ENCODE measurements at places on chromosomes 4 and X.

- DNase-seq = no peak
Observed at GRCh38 chr4:141275834-141276233, 55.1 kb downstream of the ZNF330 start.

DNA sequence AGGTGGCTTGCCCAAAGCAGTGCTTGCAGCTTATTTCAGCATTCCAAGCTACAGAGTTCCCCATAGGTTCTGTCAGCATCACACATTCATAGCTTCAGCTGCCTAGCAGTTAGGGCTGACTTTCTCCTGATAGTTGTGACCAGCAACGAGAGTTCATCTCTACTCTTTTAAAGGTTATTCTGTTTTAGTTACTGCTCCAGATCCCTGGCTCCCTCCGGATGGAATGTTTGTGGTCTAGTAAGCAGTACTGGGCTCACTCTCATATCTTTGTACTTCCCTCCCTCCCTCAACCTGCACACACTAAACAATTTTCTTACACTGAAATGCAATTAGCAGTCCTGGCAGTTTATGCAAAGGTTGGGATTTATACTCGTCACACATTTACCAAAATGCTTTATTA, 43.9 kb downstream of the PTTG2 start:
- DNase-seq = no peak

DNA sequence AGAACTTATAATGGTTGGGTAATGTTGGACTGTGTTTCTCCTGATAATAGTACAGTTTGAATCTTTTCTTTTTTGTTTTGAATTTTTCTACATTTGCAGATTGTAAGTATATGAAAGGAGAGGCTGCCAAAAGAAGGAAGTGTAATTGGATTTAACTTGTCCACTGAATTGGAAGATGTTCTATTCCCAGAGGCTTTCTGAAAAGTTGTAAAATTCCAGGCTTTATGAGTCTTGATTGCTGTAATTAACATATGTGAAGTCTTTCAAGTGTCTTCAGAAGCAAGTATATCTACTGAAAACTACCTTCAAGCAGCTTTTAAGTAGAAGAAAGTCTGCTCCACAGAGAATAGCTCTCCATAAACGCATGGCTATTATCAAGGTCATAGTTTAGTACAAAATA, 2456.4 kb downstream of the PCDH7 start:
- DNase-seq = no peak

DNA sequence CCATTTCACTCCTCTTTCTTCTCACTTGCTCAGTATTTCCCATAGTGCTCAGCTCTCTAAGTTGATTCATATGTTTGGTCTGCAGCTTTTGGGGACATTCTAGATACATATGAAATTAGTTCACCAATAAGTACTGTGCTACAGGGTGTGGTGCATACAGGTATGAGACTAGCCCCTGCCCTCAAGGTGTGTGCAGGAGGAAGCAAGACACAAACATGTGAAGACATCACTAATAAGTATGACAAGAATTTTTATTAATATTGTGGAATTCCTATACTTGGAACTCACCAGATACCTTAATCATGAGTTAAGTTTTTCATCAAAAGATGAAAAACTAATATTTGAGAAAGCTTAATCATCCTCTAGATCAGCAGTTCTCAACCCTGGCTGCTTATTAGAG, 505.2 kb downstream of the ZNF674 start:
- DNase-seq = no peak

DNA sequence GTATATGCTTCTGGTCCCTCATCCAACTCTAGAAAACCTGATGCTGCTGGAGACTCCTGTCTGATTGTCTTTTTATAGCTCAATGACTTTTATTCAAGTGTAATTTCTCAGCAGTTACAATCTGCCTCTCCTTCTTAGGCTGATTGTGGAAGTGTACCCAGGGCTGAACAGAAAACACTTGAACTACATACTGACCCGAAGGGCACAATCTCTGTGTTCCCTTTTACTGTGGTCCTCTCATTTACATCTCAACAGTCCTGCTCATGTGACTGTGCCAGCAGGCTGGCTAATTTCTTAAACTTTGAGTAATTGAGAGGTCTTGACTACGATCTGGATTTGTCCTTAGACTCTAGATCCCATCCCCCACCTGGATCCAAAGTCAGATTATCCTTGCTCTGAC, 863.4 kb downstream of the PDHA2 start:
- no peak for DNase-seq

GRCh38 chrX:109873574-109873973, 129.3 kb upstream of the TMEM164 start:
- no peak for DNase-seq

DNA sequence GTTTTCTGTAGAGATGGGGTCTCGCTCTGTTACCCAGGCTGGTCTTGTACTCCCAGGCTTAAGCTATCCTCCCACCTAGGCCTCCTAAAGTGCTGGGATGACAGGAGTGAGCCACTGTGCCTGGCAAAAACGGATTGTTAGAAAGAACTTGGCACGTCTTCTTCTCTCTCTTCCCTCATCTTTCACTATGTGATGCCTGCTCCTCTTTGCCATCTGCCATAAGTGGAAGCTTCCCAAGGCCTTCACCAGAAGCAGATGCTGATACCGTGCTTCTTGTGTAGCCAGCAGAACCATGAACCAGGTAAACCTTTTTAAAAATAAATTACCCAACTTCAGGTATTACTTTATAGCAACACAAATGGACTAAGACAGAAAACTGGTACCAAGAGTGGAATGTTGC, 36.9 kb upstream of the HUWE1 start:
- no peak for DNase-seq

- no peak for DNase-seq
Observed at GRCh38 chr4:92387459-92388069, 83.8 kb downstream of the GRID2 start.

DNA sequence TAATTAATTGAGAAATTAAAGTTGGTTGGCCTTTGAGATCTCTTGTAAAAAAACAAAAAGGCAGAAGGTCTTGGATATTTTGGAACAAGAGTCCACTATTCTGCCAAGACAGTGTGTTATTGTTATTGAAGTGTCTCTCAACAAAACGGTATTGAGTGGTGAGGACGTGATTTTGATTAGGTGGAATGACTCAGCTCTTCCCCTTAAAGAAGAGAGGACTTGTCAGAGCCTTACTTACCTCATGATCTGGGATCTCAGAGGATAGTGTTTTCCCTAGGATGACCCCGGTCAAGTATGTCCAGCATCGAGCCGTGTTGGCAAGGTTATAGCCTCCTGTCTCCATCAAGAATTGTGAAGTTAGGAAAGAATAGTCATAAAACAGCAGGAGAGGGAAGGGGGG, 110.9 kb downstream of the HDAC8 start:
- no peak for DNase-seq

GRCh38 chrX:39459952-39460351, 637.8 kb downstream of the BCOR start:
- DNase-seq = no peak

- DNase-seq = no peak
Observed at GRCh38 chrX:24145303-24146186, 4.0 kb upstream of the ZFX start.

DNA sequence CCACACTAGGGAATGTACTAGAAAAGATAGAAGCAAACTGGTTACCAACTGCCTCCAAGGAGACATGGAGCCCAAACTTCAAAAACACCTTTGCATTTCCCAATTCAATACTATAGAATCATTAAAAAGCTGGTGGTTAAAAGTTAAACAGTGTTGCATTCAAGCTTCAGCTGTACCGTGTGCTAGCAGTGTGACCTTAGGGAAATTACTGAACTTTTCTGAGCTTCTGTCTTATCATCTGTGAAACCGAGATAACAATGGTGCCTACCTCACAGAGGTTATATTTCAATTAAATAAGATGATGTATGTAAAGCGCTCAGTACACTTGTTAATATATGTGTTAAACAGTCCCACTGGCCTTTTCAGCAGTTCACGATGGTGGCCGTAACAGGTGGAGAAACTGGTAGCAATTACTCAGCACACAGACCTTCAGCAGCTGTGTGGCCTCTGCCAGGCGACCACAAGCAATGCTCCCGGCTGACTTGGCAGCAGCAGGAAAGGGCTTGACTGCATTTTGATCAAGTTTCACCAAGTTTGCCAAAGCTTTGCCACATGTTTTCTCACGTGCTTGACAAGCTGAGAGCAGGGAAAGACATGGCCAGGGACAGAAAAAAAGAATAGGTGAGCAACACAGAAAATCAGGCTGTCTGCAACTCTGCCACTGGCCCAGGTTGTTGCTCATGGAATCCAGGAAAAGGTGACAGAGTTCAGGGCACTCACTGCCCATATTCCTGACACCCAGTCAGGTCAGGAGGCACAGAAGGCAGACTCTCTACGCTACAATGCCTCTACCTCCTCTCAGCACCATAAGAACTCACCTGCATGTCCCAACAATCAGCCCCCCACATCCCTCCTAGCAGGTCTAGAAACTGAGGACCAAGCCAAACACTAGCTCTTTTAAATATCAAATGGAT, 72.1 kb downstream of the PARM1 start:
- DNase-seq = no peak

GRCh38 chr4:108693819-108694218, 43.4 kb downstream of the OSTC start:
- DNase-seq = no peak

- no peak for DNase-seq
Observed at GRCh38 chr4:126124818-126125217, 810.1 kb downstream of the FAT4 start.

- no peak for DNase-seq
Observed at GRCh38 chr4:152676052-152676854, 3.5 kb downstream of the TMEM154 start.

DNA sequence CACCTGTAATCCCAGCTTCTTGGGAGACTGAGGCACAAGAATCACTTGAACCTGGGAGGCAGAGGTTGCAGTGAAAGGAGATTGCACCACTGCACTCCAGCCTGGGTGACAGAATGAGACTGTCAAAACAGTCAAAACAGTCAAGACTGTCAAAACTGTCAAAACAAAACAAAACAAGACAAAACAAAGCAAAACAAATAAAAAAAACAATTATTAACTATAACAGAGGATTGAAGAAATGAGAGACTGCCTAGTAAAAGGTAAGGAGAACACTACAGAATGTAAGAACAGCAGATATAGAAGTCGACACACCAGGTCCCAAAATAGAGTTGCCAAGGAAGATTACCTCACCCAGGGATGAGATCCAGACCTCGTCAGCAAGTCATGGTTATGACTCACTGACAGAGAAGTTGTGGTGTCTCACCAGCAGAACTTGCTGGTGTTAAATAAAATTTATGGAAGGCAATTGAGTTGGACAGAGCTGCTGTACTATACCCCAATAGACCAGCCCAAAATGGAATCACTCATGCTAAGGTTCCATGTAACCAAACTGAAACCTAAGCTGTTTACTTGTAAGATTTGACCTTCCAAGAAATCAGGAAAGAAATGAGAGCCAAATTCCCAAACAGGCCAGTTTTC, 32.1 kb upstream of the GK start:
- DNase-seq = no peak

DNA sequence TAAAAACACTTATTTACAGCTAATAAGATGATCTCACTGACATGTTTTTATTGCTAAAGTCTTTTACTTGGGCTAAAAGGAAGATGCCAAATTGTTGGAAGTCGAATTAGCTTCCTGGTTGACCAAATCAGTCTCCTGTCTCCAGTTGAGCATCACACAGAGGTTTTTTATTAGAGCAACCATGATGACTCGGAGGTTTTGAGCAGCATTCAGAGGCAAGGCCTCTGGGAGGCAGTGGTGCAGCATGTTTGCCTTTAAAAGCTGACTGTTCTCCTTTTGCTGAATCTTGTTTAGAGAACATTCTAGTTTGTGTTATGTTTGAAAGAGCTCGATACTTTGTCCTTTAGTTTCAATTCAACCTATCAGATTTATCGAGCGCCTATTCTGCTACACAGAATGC, 2.1 kb downstream of the UCHL1 start:
- no peak for DNase-seq

DNA sequence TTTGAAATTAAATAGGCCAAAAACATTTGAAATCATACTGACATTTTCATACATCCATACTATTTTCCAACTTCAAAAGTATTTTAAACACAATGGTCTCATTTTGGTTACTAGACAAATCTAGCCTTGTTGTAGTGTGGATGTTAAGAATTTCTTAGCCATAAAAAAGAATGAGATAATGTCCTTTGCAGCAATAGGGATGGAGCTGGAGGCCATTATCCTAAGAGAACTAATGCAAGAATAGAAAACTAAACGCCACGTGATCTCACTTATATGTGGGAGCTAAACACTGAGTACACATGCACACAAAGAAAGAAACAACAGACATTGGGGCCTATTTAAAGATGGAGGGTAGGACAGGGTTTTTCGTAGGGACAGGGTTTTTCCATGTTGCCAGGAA, 153.8 kb downstream of the CCSER1 start:
- DNase-seq = no peak

GRCh38 chr4:114386637-114387233, 211.9 kb upstream of the UGT8 start:
- no peak for DNase-seq

DNA sequence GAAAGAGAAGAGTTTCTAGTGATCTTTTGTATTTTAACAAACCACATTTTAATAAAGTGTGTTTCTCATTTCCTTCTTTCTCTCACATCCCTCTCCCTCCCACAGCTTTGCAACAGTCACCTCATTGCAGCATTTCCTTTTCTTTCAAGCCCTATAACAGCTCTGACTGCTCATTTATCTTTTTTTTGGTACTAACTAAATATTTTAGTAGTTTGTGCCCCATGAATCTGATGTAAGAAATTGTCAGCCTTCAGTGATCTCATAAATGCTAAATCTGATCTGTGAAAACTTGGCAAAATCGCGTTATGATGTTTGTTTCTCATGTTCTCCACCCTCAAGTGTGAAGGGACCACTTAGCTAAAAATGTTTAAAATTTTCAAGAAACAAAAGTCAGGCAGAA, 258.5 kb upstream of the SLIT2 start:
- no peak for DNase-seq

- DNase-seq = no peak
Observed at GRCh38 chr4:21872101-21872500, 76.5 kb downstream of the KCNIP4 start.

DNA sequence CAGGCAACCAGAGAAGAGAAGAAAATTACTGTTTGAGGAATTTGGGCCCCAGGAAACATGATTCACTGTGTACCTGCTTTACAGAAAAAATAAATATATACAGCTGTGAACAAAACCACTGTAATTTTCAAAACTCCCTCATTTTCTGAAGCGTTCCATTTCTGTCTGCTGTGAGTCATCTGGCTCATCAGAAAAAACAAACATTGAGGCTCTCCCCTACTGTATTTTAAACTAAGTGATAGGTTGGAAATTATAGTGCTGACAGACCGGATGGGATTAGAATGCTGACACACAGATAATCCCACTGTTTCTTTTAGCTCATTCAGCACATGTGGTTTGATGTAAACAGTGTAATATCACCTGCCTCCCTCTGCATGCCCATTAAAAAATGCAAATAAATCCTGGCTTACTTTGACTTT, 847.0 kb downstream of the TRIML1 start:
- DNase-seq = no peak

DNA sequence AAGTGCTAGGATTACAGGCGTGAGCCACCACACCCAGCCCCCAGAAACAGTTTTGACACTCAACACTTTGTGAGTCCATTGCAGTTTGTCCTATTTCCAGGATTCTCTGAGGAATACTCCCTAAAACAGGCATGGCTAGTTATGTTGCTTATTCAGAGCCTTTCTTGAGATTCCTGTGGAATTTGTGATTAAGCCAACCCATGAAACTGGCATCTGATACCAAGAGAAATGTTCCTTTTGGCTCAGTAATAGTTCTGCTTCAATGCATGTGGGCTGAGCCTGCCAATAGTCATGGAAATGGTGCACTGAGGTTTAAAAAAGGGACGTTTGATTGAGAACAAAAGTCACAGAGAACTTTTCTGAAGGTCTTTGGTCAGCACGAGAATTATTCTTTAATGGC, 241.7 kb downstream of the PPP1R2C start:
- no peak for DNase-seq
